ENCODE measurements at places on chromosomes 12 and 14. TPM values are rescaled to one million over a fixed set of nuclear protein-coding genes. Genes with fewer than 3 reads are reported as not detected.

The ZDHHC22 gene
- 0.15 TPM for total RNA-seq

DNA sequence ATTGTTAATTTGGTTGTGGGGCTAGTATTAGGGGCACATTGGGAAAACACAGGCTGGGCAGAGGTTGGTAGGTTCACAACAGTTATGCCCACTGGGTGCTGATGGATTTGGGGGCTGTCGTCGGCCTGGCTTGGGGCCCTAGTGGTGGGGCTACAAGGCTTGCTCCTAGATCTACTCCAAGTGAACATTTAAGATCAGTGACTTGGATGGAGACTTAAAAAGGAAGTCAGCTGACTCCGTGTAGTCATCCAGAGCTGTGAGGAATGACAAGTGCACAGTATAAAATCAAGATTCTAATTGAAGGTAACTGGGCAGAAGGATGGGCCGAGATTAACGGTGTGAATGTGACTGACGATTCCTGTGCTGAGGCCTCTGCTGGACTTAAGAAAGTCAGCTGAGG, 12.8 kb upstream of the NR4A1 start:
- H3K27me3 ChIP-seq = no peaks in the 10 kb centered on the region
- peak overlapping the region; percentile 91 for H3K4me3 ChIP-seq
- peaks cover 17% of the 10 kb centered on the region for H3K4me1 ChIP-seq
- H3K27ac ChIP-seq = no peak overlapping the region
- H3K36me3 ChIP-seq = no peaks in the 10 kb centered on the region
- no peak for DNase-seq

- H3K36me3 ChIP-seq = no peaks in the 10 kb centered on the region
- no peak overlapping the region for H3K4me3 ChIP-seq
- no peak for DNase-seq
- no peaks in the 10 kb centered on the region for H3K4me1 ChIP-seq
- no peaks in the 10 kb centered on the region for H3K27me3 ChIP-seq
Measured at GRCh38 chr14:74601982-74602381, 10.1 kb downstream of the LTBP2 start.

The OR4K17 gene
- total RNA-seq = not detected

GRCh38 chr12:97941686-97942354, 479.2 kb downstream of the RMST start:
- peak; percentile 10 for DNase-seq
- H3K36me3 ChIP-seq = no peaks in the 10 kb centered on the region
- H3K4me1 ChIP-seq = no peaks in the 10 kb centered on the region
- H3K27me3 ChIP-seq = no peaks in the 10 kb centered on the region

The ARHGEF25 gene
- 18.1 TPM for total RNA-seq

DNA sequence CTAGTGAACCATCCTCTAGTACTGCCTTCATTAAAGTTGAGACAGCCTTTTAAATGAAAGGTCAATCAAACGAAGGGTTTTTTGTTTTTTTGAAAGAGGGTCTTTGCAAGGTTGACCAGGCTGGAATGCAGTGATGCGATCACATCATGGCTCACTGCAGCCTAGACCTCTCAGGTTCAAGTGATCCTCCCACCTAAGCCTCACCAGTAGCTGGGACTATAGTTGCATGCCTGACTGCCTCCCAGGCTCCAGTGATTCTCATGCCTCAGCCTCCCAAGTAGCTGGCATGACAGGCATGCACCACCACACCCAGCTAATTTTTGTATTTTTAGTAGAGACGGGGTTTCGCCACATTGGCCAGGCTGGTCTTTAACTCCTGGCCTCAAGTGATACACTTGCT, 114.6 kb upstream of the SINHCAF start:
- H3K27ac ChIP-seq = no peak overlapping the region
- H3K27me3 ChIP-seq = no peaks in the 10 kb centered on the region
- no peaks in the 10 kb centered on the region for H3K4me1 ChIP-seq
- H3K4me3 ChIP-seq = no peak overlapping the region
- H3K36me3 ChIP-seq = no peaks in the 10 kb centered on the region

- no peaks in the 10 kb centered on the region for H3K36me3 ChIP-seq
- peak; percentile 63 for DNase-seq
- H3K27ac ChIP-seq = no peak overlapping the region
- H3K4me3 ChIP-seq = no peak overlapping the region
- H3K27me3 ChIP-seq = no peaks in the 10 kb centered on the region
Measured at GRCh38 chr12:75560167-75560566, 48.8 kb upstream of the KRR1 start.

DNA sequence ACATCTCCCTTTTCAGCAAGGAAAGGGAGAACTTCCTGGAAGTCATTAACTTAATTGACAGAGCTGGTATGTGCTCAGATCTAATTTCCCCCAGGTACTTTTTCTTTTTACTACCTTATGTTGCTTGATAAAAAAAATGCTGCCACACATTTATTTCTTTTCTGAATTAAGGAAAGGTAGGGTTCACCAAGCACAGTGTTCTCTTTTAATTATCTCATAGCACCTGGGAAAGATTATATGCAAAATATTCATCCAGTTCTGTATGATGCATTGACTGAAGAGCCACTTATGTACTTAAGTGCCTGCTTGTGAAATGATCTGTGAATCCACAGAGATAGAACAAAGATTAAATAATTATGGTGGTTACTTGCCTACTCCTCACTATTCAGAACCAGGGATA, 25.1 kb downstream of the KCNC2 start:
- H3K27me3 ChIP-seq = no peaks in the 10 kb centered on the region
- no peaks in the 10 kb centered on the region for H3K36me3 ChIP-seq
- no peak overlapping the region for H3K27ac ChIP-seq
- H3K4me1 ChIP-seq = no peaks in the 10 kb centered on the region

- DNase-seq = peak; percentile 71
- no peak overlapping the region for H3K4me3 ChIP-seq
- no peaks in the 10 kb centered on the region for H3K36me3 ChIP-seq
- peaks cover 14% of the 10 kb centered on the region for H3K4me1 ChIP-seq
- H3K27me3 ChIP-seq = no peaks in the 10 kb centered on the region
- H3K27ac ChIP-seq = no peak overlapping the region
Measured at GRCh38 chr12:48794870-48795269, 6.0 kb upstream of the ADCY6 start.

DNA sequence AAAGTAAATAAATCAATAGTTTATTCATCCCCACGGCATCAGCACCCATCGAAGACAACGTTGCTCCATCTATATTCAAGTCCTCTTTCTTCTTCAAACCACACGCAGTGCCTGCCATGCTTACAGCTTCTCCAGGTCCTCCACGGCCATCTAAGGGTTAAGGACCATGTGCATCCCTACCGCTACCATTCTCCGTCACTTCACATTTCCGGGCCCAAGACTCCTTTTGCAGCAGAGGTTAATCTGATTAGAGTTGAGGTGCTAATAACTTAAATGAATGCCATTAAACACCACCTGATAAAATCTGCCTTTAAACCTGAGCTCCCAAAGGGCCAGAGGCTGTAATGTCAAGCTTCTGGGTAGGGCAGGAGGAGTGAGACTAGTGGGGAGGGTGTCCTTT, 79.7 kb upstream of the CCND2 start:
- no peaks in the 10 kb centered on the region for H3K36me3 ChIP-seq
- H3K27me3 ChIP-seq = peaks cover 38% of the 10 kb centered on the region
- H3K4me3 ChIP-seq = no peak overlapping the region
- H3K4me1 ChIP-seq = no peaks in the 10 kb centered on the region

DNA sequence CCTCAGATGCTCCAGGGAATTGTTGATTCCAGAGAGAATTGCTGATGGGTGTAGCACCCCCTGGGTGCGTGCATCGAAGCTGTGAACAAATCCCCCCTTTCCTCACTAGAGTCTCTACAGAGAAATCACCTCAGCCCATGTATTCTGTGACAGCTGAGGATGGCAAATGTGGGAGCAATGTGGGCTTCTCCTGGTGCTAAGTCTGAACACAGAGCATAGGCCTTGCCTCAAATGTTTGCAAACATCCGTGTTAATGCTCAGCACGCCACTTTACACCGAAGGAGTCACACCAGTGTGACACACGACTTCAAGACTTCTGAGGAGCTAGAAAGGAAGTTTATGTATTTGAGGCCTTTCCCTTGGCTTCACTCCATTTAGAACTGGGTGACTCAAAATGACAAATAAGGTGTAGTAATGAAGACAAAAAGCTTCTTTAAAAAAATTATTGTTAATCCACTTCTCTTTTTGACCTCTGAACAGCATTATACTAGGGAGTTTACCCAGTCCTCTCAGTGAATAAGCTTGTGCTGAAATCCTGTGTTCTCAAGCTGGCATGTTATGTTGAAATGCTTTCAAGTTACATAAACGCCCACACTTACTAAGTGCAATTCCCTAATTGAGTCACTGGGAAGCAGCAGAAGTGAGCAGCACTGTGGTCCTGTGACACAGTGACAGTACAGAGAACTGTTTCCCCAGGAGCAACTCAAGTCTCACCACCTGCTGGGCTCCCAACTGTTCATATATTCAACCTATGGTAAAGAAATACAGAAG, 92.9 kb downstream of the FAR2 start:
- peak; percentile 100 for DNase-seq
- peak overlapping the region; percentile 3 for H3K4me3 ChIP-seq
- no peaks in the 10 kb centered on the region for H3K27me3 ChIP-seq
- H3K27ac ChIP-seq = peak overlapping the region; percentile 83

The KRT71 gene
- not detected for total RNA-seq

The TAS2R8 gene
- not detected for total RNA-seq

- H3K36me3 ChIP-seq = no peaks in the 10 kb centered on the region
- peak overlapping the region; percentile 61 for H3K27ac ChIP-seq
- H3K27me3 ChIP-seq = no peaks in the 10 kb centered on the region
- peak overlapping the region; percentile 58 for H3K4me3 ChIP-seq
- H3K4me1 ChIP-seq = peaks cover 48% of the 10 kb centered on the region
- DNase-seq = peak; percentile 20
Measured at GRCh38 chr12:6199531-6200255, 507 bp upstream of the CD9 start.

The RNASE3 gene
- total RNA-seq = not detected

- DNase-seq = no peak
- no peaks in the 10 kb centered on the region for H3K36me3 ChIP-seq
- H3K27me3 ChIP-seq = no peaks in the 10 kb centered on the region
- peaks cover 19% of the 10 kb centered on the region for H3K4me1 ChIP-seq
Measured at GRCh38 chr12:116324654-116325335, 47.3 kb upstream of the MED13L start.

The DENND5B gene
- total RNA-seq = 4.2 TPM

The CAPZA3 gene
- not detected for total RNA-seq

GRCh38 chr12:32501835-32502333, 102.5 kb downstream of the FGD4 start:
- no peaks in the 10 kb centered on the region for H3K4me1 ChIP-seq
- H3K27me3 ChIP-seq = no peaks in the 10 kb centered on the region
- H3K4me3 ChIP-seq = no peak overlapping the region
- no peak for DNase-seq
- H3K27ac ChIP-seq = no peak overlapping the region

The EID3 gene
- 12.0 TPM for total RNA-seq

The PYGL gene
- total RNA-seq = 174 TPM

The DPF3 gene
- total RNA-seq = 30.5 TPM

- DNase-seq = no peak
- no peak overlapping the region for H3K27ac ChIP-seq
- no peak overlapping the region for H3K4me3 ChIP-seq
- H3K27me3 ChIP-seq = no peaks in the 10 kb centered on the region
- H3K36me3 ChIP-seq = no peaks in the 10 kb centered on the region
Measured at GRCh38 chr12:132451172-132451835, 38.6 kb upstream of the FBRSL1 start.

DNA sequence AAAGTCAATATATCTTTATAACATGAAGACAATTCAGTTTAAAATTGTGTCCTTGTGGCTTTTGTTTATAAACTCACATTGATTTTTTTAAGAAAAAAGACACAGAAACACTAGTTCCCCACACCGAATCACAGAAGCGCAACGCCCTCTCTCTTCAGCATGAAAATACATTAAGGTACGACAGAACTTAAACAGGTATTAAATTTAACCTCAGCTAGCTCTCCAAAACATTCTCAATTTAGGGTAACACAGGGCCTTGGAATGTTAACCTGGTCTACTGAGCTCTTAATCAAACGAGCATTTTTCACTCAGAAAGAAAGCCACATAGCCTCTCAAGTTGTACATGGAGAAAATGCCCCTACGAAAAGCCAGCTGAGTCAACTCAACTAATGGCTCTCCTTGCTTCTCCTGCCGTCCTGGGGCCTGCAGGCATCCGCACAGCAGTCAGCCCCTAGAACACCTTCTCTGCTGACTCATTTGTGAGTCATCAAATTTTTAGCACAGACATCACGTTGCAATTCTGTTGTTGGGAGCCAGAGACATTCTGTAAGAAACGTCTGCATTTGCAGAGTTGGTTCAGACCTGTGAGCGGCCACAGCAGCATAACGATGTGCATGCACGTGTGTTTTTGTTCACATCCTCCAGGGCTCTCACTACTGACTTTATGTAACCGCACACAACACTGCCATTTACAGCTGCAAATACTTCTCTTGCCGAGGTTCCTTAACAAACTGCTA, 141.6 kb downstream of the ITPR2 start:
- no peaks in the 10 kb centered on the region for H3K36me3 ChIP-seq
- peaks cover 47% of the 10 kb centered on the region for H3K4me1 ChIP-seq
- H3K4me3 ChIP-seq = peak overlapping the region; percentile 39
- DNase-seq = peak; percentile 100
- H3K27me3 ChIP-seq = no peaks in the 10 kb centered on the region
- H3K27ac ChIP-seq = peak overlapping the region; percentile 48

DNA sequence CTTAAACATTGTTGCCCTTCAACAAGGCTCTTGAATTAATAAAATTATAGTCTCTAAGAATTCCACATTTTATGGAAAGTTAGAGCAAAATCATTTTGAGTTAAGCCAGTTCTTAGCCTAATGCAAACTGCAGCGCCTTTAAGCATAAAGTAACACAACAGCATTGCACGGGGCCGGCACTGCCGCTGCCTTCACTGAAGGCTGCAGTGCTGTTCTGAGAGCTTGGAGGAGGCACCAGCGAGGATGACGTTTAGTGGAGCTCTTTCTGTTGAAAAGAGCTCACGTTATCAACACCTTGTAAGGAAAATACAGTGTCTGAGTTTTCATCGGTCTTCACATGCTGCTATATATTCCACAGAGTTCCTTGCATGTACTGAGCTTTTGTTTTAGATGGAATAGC, 38.3 kb upstream of the DYNC1H1 start:
- no peaks in the 10 kb centered on the region for H3K36me3 ChIP-seq
- H3K27me3 ChIP-seq = no peaks in the 10 kb centered on the region
- no peak overlapping the region for H3K27ac ChIP-seq
- H3K4me1 ChIP-seq = no peaks in the 10 kb centered on the region
- no peak overlapping the region for H3K4me3 ChIP-seq

DNA sequence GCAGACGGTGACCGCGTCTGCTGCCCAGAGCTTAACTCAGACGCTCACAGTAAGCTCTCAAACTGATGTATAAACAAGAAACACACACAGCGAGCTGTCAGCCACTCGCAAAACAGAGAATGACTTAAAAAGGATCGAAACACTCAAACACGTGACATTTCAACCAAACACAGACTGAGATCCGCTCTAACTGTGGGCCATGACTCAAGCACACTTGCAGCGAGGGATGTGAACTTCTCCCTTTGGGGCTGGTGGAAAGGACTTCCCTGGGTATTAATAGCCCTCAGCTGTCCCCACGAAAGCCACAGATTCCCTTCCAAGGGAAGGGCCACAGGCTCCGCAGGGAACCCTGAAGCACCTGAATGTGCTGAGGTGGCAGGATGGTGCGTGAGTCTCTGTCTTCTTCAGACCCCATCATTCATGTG, 29.1 kb downstream of the CCDC88C start:
- H3K27ac ChIP-seq = no peak overlapping the region
- no peak for DNase-seq
- no peak overlapping the region for H3K4me3 ChIP-seq
- peaks cover 6% of the 10 kb centered on the region for H3K4me1 ChIP-seq
- no peaks in the 10 kb centered on the region for H3K36me3 ChIP-seq
